ENCODE measurements at places on chromosomes 4 and X.

DNA sequence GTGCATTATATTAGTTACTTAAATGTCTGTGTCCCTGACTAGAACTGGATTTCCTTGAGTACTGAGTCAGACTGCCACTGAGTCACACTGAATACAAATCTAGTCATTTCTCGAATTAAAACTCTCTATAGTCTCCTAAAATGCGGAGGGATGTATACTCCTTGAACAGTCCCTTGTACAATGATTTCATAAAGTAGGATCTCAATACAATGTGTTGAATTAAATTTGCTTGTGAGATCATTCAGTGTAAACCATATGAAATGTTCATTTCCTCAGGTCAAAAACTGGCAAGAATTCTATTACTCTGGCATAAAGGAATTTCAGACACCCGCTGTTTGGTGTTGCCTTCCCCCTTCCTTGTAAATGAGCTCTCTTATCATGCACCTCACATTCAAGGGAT is 17.5 kb upstream of the FAM241A start:
- no peak for DNase-seq

GRCh38 chr4:53126099-53126498 is 239.8 kb downstream of the SCFD2 start:
- no peak for DNase-seq

DNA sequence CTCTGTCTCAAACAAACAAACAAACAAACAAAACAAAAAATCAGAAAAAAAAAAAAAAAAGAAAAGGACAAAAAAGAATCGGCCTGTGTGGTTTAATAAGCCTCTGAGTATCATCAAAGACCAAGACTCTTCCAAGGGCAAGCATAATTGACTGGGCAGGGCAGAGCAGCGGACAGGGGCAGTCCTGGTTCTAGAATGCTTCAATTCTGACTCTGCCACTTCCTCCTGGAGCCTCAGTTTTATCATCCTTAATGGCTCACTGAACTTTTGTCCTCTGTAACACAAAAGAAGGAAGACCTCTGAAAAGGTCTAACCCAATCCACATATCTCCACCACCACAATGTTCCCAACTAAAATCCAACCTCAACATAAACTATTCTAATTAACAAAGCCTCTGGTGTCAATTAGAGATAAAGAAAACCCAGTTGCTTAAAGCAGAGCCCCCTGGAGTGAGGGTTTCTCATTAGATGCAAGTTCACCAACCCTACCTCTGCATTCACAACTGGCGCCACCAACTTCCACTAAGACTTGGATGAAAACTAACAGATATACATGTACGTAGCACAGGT is 51.7 kb downstream of the TBC1D9 start:
- no peak for DNase-seq

- no peak for DNase-seq
Observed at GRCh38 chr4:122963216-122963615, 40.8 kb upstream of the NUDT6 start.

GRCh38 chr4:59598330-59598618 is 1601.9 kb upstream of the ADGRL3 start:
- no peak for DNase-seq

DNA sequence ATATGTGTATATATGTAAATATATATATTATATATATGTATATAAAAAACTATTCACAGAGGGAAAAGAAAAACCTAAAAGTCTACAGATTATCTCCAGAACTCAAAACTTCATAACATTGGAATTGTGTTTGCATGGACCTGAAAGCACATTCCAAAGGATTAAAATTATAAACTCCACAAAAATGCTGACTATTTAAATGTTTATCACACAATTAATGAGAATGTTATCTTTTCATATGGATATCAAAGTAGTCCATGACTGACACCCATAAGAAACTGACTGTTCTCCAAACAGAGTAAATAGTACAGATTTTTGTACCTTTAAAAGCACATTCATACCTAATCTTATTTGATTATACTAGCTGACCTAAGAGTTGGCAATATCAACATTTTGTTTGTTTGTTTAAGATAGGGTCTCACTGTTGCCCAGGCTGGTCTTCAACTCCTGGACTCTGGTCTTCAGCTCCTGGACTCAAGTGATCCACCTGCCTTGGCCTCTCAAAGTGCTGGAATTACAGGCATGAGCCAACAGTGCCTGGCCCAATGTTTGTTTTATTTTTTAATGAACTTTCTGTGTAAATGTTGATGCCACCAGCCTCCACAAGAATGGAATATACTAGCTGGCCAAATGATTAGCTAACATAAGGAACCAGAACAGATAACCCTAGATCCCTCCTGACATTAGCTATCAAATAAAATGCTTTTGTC is 50.0 kb downstream of the SLC39A8 start:
- no peak for DNase-seq

- DNase-seq = no peak
Observed at GRCh38 chr4:123649645-123650391, 253.2 kb downstream of the SPRY1 start.
